ENCODE measurements at places on chromosomes 3 and 15.

- no peak for DNase-seq
Measured at GRCh38 chr15:27670486-27671209, 428.5 kb downstream of the OCA2 start.

DNA sequence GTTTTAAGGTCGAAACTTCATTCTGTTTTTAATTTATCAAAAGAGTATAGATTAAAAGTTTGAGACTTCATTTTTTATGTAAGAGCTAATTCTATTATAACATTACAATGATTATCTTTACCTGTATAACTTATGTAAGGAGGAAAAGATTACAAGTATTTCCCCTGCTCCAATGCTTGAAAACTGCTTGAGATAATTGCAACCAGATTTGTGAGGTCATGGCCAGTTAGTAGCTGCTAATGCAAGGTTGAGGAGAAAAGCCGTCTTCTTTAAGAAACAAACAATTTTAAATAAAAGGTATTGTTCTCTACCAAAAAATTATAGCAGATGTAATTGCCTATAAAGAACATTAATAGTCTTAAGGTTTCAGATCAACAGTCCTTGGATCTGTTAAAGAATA, 208.3 kb upstream of the UBE2E2 start:
- DNase-seq: no peak

- DNase-seq: no peak
Measured at GRCh38 chr3:133169331-133170068, 131.3 kb downstream of the TMEM108 start.

DNA sequence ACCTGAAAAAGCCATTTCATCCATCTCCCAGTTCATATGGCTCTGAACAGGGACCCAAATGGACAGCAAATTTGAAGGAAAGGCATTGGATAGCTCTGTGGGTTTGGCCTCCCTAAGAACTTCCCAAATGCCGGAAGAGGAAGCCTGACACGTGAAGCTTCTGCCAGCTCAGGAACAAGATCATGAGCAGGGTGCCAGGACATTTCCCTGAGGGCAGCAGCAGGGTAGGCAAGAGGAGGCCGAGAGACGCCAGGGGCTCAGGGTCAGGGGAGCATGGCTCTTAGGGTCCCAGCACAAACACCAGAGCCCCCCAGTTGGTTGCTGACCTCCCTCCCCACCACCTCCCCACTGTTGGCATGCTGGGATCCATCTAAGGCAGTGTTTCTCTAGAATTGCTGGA, 187.5 kb downstream of the MEGF11 start:
- DNase-seq: no peak

DNA sequence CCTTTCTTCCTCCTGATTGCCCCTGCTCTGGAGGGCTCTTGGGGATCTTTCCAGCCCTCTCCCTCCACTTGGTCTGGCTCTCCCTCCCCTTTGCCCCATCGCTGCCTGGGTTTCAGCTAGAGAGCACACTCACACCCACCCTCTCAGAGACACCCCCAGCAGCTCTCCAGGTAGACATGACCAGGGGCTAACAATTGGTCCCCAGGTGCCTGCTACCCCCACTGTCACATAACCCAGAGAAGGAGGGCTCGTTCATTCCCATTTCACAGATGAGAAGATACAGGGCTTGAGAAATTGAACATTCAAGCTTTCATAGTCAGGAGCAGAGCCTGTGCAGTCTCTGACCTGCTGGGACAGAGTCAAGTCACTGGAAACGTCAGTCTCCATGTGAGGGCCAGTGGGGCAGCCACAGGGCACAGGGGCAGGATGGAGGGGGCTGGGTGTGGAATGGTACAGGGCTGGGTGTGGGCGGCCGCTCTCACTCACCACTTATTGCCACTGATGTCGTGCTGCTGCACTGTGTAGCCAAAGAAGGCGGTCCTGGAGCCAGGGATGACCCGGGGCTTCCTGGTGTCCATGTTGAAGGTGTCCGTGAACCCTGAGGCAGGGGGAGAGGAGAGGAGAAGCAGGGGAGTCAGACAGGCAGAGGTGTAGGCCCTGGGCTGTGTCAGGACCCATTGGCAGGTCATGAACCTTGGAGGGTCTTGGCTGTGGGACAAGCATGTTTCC, 29.4 kb downstream of the ITGA11 start:
- no peak for DNase-seq

DNA sequence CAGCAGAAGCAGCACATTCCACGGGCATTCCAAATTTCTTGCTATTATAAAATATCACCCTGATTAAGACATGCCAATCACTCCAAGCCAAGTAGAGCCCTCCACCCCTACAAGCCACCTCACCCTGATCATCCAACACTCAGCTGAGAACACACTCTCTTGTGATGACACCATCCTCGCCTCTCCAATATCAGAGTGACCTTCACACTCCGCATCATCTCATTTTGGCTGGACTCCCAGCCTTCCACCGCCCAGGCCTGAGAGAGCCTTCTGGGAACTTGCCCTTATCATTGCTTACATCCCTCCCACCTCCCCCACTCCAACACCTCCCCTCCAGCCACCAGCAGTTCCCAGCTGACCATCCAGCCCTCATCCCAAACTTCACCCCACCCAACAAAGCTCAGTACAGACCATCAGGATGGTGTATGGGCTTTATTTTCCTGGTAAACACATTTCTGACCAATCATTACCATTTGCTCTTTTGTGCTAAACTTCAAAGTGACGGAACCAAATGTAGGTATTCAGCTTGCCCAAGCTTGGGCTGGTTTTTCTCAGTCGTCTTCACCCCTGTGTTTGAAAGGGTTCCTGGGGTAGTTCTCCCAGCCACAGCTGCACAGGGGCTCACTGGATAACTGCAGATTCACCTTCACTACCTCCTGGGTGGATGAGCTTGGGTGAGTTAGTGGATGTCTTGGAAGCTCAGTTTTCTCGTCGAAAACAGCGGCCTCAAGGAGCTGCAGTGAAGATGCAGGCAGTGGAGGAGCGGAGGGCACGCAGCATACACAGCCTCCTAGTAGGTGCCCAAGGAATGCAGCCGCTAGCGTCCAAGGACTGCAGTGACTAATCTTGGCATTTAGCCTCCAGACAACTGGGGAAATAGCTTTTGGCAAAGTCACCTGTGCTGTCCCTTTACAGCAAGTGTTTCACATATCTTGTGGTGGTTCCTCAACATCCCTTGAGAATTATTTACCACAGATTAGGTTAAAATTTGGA, 115.1 kb downstream of the LIPC start:
- DNase-seq: peak; percentile 24

DNA sequence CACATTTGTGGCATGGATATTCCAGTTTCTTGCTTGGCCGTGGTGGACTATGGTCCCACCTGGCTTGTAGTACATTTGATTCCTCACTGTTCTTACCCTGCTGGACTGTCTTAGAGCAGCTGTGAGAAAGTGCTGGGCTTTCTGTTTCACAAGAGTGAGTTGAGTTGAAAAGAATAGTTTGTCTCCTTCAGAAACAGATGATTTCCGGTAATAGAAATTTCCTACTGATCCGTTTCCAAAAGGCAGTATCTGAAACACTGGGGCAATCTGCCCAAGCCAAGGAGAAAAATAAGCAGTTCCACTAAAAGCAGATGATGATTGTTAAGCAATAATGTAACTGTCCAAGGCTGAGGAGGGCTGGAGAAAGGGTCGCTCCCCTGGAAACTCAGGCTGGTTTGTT, 96.0 kb downstream of the SUCLG2 start:
- no peak for DNase-seq

- no peak for DNase-seq
Measured at GRCh38 chr3:127137757-127138536, 55.0 kb upstream of the PRR23E start.

DNA sequence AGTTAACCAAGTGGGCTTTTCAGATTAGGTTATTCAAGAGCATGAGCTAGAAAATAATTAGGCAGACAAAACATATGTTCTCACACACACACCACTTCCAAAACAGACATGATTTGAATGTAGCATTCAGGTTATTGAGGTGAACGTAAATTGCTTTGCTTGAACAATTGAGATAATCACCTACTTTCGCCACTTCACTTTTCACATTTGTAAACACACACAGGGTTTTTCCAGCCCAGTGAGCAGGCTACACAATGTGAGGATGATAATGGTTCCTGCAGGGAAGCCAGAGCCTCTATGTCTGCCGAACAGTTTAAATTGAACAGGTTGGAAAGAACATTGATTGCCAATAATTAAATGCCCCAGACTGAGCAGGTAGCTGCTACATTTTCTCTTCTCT, 560.8 kb downstream of the OCA2 start:
- peak; percentile 83 for DNase-seq

- no peak for DNase-seq
Measured at GRCh38 chr3:152109038-152109437, 159.7 kb upstream of the MBNL1 start.

DNA sequence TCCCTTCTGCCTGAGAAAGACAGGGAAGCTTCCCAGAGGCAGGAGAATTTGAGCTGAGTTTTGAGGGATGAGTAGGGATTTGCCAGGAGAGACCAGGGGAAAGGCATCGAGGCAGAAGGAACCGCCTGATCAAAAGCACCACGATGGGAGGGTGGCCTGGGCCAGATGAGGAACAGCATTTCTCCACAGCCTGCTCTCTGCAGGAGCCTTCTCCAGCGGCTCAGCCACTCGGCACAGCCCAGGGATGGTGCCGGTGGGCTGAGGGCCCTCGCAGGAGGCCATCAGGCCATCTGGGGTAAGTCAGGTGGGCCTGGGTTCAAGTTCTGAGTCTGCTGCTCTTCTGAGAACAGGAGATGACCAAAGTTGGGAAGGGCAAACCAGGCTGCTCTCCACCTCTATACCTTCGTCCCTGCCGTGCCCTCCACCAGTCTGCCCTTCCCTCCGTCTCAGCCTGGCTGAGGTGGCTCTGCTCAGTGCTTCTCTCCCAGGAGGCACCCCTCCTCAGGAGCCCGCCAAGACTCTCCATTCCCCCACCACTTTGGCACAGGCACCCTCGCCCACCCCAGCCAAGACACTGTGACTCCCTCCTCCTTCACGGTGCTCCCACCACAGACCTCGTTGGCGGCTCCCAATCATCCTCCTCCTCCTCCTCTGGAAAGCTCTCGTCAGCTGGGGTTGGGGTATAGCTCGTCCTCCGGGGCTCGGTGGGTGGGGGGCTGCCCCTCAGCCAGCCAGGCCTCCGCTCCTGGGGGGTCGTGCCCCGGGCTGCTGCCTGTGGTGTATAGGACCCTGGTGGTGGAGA, 34.9 kb downstream of the GRIP2 start:
- no peak for DNase-seq

DNA sequence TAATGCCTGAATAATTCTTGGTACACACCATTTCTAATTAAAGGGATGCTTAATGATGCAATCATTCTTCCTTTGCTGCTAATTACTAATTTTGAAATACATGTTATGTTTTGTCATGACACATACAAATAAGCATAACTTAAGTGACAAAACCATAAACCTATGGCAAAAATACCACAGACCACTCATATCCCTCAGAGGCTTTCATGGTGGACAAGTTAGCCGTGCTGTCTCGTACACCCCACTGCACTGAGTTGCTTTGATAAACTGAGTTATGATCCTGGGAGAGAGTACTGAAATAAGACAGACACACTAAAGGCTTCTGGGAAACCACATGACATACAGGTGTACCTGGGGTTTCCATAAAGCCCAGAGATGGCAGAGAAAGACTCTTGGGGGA, 913.8 kb downstream of the FHIT start:
- DNase-seq: no peak

DNA sequence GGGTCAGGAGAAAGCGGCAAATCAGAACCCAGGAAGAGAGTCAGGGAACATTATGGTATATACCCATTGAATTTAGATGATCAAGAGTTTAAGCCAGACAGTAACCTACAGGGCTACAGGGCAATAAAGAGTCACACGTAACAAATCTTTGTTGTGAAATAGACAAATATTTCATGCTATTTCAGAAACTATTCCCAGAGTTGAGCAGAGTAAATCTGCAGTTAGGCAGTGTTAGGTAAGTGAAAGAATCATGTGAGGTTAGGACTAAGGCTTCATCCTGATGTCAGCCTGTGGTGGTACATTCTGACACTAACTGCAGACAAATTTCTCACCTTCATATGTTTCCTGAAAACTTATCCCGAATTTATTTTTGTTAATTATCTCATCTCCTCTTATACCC, 153.0 kb downstream of the UBE2E2 start:
- DNase-seq: no peak

GRCh38 chr15:64774037-64774628, 1.3 kb downstream of the RBPMS2 start:
- DNase-seq: no peak

DNA sequence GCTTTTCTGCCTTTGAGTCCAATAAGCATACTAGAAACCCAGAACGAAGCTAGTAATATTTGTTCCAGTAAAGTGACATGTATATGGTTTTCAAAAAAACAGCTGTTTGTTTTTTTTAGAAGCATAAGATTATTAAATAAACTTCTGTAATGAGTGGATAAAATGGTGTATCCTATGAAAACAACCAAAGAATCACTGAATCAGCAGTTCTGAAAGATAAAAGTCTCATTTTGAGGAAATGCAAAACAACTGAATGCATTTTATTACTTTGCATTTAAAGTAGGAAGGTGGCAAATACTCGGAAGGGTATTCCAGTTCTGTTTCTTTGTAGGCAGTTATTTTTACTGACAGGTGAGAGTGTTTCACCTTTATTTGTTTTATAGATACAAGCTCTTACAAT, 107.0 kb downstream of the CNTN4 start:
- no peak for DNase-seq

DNA sequence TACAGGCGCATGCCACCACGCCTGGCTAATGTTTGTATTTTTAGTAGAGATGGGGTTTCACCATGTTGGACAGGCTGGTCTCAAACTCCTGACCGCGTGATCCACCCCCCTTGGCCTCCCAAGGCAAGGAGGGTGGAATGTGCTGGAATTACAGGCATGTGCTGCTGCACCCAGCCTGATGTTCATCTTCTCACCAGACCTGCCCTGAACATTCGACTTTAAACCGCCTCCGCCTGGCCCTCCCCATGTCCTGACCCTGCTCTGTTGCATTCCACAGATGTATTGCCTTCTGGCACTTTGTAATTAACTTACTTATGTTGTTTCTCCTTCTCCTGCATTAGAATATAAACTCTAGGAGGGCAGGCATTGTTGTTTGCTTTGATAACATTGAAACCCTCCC, 102.1 kb downstream of the LINGO1 start:
- DNase-seq: no peak

GRCh38 chr3:116190095-116190494, 255.2 kb downstream of the LSAMP start:
- DNase-seq: no peak

- DNase-seq: no peak
Measured at GRCh38 chr15:101110681-101111569, 140.9 kb downstream of the CHSY1 start.

- DNase-seq: no peak
Measured at GRCh38 chr3:14766428-14767244, 52.1 kb upstream of the FGD5 start.

- DNase-seq: no peak
Measured at GRCh38 chr3:130682131-130682530, 64.5 kb downstream of the PIK3R4 start.

- DNase-seq: no peak
Measured at GRCh38 chr15:52101542-52102323, 10.8 kb downstream of the BCL2L10 start.

GRCh38 chr3:196788528-196788927, 48.9 kb downstream of the PAK2 start:
- DNase-seq: no peak

- no peak for DNase-seq
Measured at GRCh38 chr3:21484057-21484827, 266.8 kb downstream of the ZNF385D start.
